ELF-1 (cell line): ENCODE measurements at places on chromosomes 4 and X.
A peak's percentile ranks its signal among the peaks of the same experiment; 100 is the strongest.

- DNase-seq: peak; percentile 50
Measured at GRCh38 chrX:53479301-53479700, 45.1 kb upstream of the HSD17B10 start.

DNA sequence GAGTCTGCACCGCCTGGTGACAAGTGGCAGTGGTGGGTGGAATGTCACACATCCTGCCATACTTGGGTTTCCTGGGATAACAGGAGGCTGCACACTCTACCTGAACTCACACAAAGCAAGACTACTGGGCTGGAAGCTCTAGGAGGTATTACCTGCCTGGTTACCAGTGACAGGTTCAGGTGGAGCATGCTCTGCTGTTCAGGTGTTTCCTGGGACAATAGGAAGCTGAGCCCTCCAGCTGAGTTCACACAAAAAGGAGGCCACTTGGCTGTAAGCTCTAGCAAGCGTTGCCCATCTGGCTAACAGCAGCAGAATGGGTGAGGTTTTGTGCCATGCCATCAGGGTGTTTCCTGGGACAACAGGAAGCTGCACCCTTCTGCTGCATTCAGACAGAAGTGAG, 17.4 kb upstream of the UGT2B7 start:
- DNase-seq: no peak

DNA sequence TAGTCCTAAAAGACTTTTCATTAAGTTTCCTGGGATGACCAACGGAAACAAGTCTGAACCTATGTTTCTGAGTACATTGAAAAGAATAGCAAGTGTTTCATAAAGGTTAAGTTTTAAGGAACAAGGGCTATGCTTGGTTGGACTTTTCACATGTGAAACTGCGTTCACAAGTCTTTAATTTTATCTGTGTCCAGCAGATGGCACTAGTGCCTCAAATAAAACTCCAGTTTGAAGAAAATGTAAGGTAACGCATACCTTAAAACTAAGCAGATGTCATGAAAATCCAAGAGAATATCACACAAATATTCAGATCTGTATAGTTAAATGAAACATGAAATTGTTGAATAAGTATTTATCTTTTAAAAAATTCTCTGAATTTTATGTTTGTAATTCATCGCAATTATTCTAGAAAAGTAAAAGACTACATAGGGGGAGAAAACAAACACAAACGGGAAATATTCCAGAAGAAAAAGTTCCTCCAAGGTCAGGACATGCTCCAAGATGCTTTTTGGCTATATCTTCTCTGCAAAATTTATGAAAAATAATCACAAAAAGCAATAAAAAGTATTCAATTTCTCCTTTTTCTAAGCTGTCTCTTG, 89.6 kb upstream of the MAD2L1 start:
- DNase-seq: peak; percentile 12

GRCh38 chr4:72378901-72379300, 190.1 kb downstream of the ADAMTS3 start:
- DNase-seq: no peak

- no peak for DNase-seq
Measured at GRCh38 chr4:76726176-76726575, 171.8 kb downstream of the SOWAHB start.

DNA sequence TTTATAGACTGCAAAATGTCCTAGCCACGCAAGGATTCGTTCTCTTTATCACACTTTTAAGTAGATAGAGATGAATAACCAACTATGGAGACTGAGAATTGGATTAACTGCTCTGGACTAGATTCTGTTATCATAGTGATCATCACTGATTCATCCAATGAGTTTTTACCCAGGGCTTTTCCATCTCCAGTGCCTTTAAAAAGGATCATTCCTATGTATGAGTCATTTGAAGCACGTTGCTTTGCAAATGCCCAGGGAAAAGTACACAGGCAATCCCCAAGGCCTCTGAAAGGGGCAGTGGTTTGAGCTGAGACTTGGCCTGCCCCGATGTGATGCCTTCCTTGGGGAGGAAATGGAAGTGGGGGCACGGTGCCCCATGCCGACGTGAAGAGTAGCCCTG, 122.7 kb upstream of the PSAPL1 start:
- no peak for DNase-seq

DNA sequence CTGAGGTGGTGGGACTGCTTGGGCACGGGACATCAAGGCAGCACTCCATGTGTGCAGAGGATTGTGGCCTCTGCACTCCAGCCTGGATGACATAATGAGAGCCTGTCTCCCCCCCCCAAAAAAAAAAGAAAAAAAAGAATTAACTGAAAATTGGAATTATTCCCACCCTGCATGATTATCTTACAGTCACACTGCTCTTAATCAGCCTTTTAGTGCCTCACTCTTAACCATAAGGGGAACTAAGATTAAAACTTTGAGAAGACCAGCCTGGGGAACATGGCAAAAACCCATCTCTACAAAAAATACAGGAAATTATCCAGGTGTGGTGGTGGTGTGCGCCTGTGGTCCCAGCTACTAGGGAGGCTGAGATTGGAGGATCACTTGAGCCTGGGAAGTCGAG, 94.6 kb downstream of the UBE2K start:
- DNase-seq: no peak

- no peak for DNase-seq
Measured at GRCh38 chr4:10371121-10371520, 86.1 kb downstream of the ZNF518B start.

- no peak for DNase-seq
Measured at GRCh38 chr4:92776080-92776479, 472.3 kb downstream of the GRID2 start.

GRCh38 chr4:54281054-54281766, 52.1 kb downstream of the PDGFRA start:
- no peak for DNase-seq

- no peak for DNase-seq
Measured at GRCh38 chr4:158197194-158197776, 13.0 kb upstream of the TMEM144 start.

GRCh38 chrX:48530736-48531135, 8.8 kb upstream of the TBC1D25 start:
- no peak for DNase-seq

- DNase-seq: no peak
Measured at GRCh38 chr4:56953680-56954520, 23.5 kb downstream of the NOA1 start.

- no peak for DNase-seq
Measured at GRCh38 chrX:119382606-119383005, 16.5 kb upstream of the SLC25A43 start.

- no peak for DNase-seq
Measured at GRCh38 chr4:173647902-173648301, 117.9 kb upstream of the HAND2 start.

GRCh38 chr4:13182133-13182532, 302.0 kb downstream of the RAB28 start:
- no peak for DNase-seq

GRCh38 chr4:184201179-184201578, 16.5 kb downstream of the ENPP6 start:
- no peak for DNase-seq

DNA sequence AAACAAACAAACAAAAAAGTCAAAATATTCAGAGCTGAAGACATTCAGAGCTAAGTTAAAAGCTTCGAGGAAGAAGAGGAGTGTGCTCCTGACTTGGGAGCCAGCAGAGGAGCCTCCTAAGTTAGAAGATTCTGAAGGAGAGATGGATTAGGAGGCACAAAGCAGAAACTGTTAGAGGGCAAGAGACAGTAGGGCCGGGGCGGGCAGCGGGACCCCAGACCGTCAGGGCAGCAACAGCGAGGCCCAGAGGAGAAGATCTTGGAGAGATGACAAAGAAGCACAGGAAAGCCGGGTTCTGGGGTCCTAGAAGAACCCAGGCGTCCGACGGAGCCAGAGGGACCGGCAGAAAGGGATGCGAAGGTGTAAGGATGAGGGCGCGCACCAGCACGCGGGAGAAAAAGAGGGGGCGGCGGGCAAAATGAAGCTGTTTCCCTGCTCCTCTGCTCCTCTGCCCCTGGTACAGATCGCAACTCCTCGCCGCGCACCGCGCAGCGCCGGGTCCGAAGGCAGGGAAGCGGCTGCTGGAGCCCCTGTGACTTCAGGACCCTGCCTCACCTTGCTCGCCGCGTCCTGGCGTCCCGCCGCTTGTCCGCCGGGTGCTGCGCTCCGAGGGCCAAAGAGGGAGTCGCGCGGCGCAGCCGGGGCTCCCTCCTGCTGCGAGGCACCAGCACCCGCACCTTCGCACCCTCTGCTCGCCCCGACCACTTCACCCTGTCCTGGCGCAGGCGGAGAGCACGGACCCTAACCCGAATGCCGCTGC, 477 bp downstream of the KLHL13 start:
- peak; percentile 61 for DNase-seq

GRCh38 chr4:8528713-8529112, 51.5 kb upstream of the GPR78 start:
- DNase-seq: no peak
